ENCODE measurements at places on chromosomes 6 and 20.

GRCh38 chr6:62974452-62974851, 236.8 kb upstream of the FKBP1C start:
- no peak for DNase-seq

DNA sequence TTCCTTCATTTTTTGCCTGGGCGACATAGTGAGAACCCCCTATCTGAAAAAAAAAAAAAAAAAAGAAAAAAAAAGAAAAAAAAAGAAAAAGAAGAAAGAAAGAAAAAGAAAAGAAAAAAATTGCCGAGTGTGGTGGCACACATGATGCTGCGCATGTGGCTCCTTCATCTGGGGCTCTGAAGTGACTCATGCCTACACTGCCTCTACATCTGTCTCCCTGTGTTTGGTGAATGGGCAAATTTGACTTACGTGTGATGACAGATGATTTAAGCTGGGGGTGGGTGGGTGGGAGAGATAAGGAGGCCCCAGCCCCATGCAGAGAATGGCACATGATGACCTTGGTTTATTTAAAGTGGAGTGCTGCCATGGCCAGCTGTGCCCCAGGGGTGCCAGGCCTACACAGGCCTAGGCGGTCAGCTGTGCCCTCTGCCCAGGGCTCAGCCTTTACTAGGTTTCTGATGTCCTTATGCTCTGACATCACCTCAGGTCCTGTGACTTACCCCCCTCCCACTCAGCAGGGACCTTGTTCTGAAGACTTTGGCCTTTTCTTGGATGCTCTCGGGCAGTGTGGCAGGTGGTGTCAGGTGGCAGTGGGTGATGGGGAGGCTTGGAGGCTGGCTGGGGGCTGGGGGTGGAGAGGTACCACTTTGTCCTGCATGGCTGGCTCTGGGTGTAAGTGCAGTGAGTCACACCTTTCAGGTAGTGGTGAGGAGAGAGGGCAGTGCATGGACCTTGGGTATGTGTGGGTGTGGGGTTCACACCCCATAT, 41.1 kb downstream of the VEGFA start:
- DNase-seq = no peak

GRCh38 chr20:48056218-48056617, 270.9 kb upstream of the SULF2 start:
- DNase-seq = no peak

- DNase-seq = no peak
Observed at GRCh38 chr6:53313784-53314400, 34.9 kb downstream of the ELOVL5 start.

- no peak for DNase-seq
Observed at GRCh38 chr20:43748274-43748673, 21.5 kb upstream of the GTSF1L start.

- DNase-seq = no peak
Observed at GRCh38 chr6:83998021-83998584, 35.5 kb upstream of the MRAP2 start.

DNA sequence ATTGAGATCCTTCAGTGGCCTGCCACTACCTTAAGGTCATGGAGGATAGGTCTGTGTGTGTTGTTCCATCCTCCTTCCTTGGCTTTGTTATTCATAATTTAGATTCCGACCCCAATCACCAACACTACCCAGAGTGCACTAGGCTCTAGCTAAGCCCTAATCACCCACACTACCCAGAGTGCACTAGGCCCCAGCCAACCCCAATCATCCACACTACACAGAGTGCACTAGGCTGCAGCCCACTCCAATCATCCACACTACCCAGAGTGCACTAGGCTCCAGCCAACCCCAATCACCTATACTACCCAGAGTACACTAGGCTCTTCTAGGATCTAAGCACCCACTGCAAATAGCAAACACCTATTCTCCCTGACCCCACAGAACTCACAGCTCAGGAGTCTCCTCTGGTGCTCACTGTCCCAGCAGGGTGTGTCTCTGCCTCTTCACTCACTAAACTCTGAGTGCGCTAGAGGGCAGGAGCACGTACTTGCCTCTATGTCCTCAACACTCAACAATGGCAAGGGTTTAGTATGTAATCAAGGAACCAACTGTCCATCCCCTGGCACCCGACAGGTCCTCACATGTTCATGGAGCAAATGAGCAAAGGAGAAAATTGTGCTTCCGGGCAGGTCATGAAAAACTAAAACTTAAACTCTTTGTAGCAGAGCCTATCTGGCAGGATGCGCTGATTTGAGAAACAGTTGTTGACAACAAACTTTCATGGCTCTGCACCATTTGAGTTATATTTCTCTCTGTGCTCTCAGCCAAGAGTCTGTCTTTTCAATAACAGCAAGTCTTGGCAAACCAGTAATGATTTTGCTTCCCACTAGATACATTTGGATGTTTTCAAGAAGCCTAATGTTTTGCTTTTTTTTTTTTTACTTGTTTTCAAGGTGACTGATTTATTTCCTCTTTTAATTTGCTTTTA, 54.3 kb downstream of the SLC22A23 start:
- no peak for DNase-seq

- DNase-seq = no peak
Observed at GRCh38 chr6:62345962-62346689, 60.1 kb upstream of the KHDRBS2 start.

DNA sequence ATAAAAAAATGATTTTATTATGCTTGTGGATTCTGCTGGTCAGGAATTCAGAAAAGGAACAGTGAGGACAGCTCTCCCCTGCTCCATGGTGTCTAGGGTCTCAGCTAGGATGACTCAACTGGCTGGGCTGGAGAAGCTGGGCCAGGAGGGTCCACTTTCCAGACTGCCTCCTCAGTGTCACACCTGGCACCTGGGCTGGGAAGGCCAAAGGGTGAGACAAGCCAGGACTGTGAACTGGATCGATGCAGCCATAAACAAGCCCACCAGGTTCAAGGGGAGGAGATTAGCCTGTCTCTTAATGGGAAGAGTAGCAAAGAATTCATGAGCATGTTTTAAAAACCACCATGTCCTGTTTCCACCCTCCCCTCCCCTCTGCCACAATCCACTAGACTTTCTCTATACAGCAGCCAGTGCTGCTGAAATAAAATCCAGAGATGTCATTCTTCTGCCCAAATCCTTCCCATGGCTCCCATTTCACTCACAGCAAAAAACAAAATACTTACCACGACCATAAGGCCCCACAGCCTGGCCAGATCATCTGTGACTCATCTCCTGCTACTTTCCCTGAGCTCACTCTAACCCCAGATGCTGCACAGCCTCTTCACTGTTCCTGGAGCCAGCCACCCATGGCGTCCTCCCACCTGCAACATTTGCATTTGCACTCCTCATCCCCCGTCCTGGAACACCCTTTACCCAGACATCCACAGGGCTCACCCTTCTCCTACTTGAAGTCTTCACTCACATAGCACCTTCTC, 13.8 kb downstream of the SPTLC3 start:
- no peak for DNase-seq

Measured in iPS-NIHi11 (cell line).